ENCODE measurements at places on chromosomes 11 and 22. TPM values are rescaled to one million over a fixed set of nuclear protein-coding genes. Genes with fewer than 3 reads are reported as not detected.

The CDHR5 gene
- total RNA-seq = not detected

The GLYAT gene
- not detected for total RNA-seq

The HPS4 gene
- 43.1 TPM for total RNA-seq

The ATF4 gene
- total RNA-seq = 503 TPM

The TBC1D10A gene
- 12.6 TPM for total RNA-seq

The PRG3 gene
- not detected for total RNA-seq

The OR8D1 gene
- not detected for total RNA-seq

The SMCO4 gene
- 57.6 TPM for total RNA-seq

The RFPL1 gene
- not detected for total RNA-seq

The TMEM191C gene
- total RNA-seq = 0.42 TPM

The TOB2 gene
- total RNA-seq = 33.1 TPM

The KCTD14 gene
- total RNA-seq = 13.3 TPM

The NOX4 gene
- total RNA-seq = 1.3 TPM

The VSIG10L2 gene
- not detected for total RNA-seq

The CALCA gene
- 1.1 TPM for total RNA-seq

The DAGLA gene
- 4.8 TPM for total RNA-seq

The KRTAP5-1 gene
- total RNA-seq = not detected

The HMGXB4 gene
- total RNA-seq = 17.1 TPM

The OR4C5 gene
- not detected for total RNA-seq

The ANO3 gene
- total RNA-seq = not detected

The RTCB gene
- 153 TPM for total RNA-seq

The DEPDC5 gene
- total RNA-seq = 13.7 TPM

The NCAM1 gene
- total RNA-seq = 7.1 TPM

The PTGDR2 gene
- total RNA-seq = 0.03 TPM
